ENCODE measurements at places on chromosomes 7 and 10.
A peak's percentile ranks its signal among the peaks of the same experiment; 100 is the strongest.

DNA sequence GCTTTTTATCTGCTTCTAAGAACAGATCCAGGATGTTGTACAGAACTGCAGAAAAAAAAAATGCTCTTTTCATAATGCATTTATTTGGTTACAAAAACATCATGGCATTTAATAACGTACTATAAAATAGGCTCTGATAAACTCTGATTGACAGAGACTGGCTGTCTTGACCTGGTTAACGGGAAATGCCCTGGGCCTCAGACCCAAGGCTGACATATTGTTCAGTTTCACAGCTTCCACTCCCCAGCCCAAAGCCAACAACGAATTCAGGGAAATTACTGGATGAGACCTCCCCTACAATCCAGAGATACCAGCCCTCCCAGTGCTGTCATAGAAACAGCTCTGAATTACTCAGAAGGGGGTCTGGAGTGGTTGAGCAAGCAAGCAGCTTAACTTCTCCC, 260.1 kb downstream of the CREB5 start:
- no peak for DNase-seq

DNA sequence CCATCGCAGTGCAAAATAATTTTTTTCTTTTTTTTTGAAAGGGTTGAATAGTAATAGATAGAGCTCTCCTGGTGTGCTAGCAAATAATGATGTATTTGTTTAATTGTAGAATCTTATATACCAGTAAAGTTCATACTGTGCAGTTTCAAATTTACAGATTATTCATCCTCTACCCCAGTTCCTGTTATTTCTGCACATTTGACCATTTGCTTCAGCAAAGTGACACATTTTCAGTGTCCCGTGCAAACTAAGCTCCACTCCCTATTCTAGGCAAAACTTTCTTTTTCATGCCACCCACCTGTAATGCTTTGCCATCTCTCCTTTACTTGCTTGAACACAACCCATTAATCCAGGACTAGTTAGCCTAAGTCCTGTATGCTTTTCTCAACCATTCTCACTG, 43.0 kb downstream of the SHOC2 start:
- no peak for DNase-seq

- DNase-seq, result no peak
Observed at GRCh38 chr7:40827222-40828085, 692.6 kb downstream of the SUGCT start.

- no peak for DNase-seq
Observed at GRCh38 chr7:41698726-41699125, 4.2 kb downstream of the INHBA start.

GRCh38 chr10:80164596-80164995, 32.1 kb downstream of the PLAC9 start:
- no peak for DNase-seq

GRCh38 chr7:30352169-30352568, 67.8 kb downstream of the ZNRF2 start:
- DNase-seq, result no peak

GRCh38 chr10:46255801-46256747, 30.7 kb upstream of the ANTXRL start:
- peak; percentile 68 for DNase-seq

DNA sequence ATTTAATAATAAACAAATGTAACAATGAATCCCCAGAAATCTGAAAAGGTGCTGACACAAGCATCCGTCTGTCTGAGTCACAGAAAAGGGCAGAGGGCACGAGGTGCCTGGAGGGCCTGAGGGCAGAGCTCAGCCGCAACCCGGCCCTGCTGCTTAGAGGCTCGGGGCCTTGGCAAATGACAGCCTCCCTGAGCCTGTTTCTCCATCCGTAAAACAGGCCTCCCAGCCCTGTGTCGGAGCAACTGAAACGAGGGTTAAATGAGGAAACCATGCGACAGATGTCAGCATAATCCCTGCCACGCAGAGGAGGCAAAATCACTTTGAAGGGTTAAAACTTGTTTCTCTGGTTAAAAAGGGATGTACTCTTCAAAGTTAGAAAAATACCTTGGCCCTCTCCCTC, 24.9 kb downstream of the NUDT1 start:
- no peak for DNase-seq

- no peak for DNase-seq
Observed at GRCh38 chr10:33214174-33214573, 120.3 kb downstream of the NRP1 start.

- DNase-seq, result no peak
Observed at GRCh38 chr10:35420827-35421552, 84.7 kb downstream of the CCNY start.

DNA sequence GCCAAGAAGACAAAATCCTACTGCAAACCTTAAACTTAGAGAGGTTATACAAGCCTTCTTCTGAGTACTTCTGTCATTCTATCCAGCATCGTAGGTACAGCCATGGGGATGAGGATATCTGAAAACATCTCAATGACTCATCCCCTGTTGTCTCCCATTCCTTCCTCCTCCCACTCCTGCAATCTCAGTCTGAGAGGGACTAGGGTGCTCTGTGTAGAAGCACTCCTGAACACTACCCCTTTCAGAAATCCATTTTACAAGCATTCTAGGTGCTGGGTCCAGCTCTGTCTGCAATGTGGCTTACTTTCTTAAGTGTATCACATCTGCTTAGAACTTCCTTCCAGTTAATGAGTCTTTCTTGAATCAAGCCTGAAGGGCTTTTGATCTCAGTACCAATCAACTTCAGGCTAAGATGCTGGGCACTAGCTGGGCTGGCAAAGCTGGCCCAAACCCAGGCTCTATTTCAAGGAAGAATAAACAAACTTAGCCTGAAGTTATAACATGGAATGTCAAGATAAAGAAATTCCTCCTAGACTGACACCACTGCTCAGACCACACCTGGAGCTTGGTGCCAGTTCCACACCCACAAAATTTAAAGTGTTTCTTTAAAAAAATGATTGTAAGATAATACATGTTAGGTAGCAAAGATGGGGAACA, 270.3 kb upstream of the AOAH start:
- DNase-seq, result no peak

GRCh38 chr7:67407392-67408071, 410.9 kb downstream of the TYW1 start:
- no peak for DNase-seq

- DNase-seq, result no peak
Observed at GRCh38 chr10:102542800-102543418, 39.1 kb downstream of the SUFU start.

- DNase-seq, result no peak
Observed at GRCh38 chr7:26159243-26159642, 7.2 kb downstream of the NFE2L3 start.

GRCh38 chr7:123749537-123749857, 694 bp upstream of the WASL start:
- no peak for DNase-seq

DNA sequence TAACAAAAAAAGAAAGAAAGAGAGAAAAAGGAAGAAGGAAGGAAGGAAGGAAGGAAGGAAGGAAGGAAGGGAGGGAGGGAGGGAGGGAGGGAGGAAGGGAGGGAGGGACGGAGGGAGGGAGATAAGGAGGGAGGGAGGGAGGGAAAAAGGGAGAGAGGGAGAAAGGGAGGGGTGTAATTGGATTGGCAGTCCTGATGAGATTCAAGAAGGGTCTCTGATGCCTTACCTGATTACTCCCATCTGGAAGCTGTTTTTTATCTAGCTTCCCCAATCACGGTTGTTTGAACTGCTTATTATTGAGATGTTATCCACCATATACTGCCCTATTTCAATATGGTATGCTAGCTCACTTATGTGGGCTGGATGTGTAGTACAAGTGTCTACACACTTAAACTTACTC, 27.3 kb downstream of the GNG11 start:
- no peak for DNase-seq

GRCh38 chr7:123645516-123645915, 10.2 kb upstream of the LMOD2 start:
- peak; percentile 37 for DNase-seq

GRCh38 chr10:75013007-75013406, 98.4 kb upstream of the SAMD8 start:
- no peak for DNase-seq

GRCh38 chr7:44797329-44798258, 1.1 kb downstream of the PPIA start:
- peak; percentile 74 for DNase-seq

GRCh38 chr10:131897297-131897899, 3.4 kb upstream of the PPP2R2D start:
- no peak for DNase-seq

DNA sequence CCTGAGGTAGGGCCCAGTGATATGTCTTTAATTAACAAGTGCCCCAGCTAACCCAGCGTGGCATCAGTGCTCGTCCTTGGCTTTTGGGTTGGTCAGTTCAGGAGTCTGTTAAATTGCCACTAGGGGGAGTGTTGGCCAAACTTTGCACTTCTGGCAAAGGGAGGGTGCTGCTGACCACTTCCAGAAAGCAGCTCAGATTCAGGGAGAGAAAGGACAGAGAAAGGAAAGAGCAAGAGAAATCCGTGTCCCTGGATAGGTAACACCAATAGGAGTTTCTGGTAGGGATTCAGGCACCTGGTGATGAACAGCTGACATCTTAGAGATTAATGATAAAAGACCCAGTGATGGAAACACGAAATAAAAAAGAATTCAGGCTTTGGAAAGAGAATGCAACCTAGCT, 243.1 kb upstream of the AOAH start:
- peak; percentile 61 for DNase-seq

GRCh38 chr10:110035070-110035921, 27.5 kb downstream of the ADD3 start:
- no peak for DNase-seq

- no peak for DNase-seq
Observed at GRCh38 chr7:90239050-90239449, 5.9 kb upstream of the CFAP69 start.

- DNase-seq, result no peak
Observed at GRCh38 chr7:6178298-6179029, 94.0 kb downstream of the CYTH3 start.

DNA sequence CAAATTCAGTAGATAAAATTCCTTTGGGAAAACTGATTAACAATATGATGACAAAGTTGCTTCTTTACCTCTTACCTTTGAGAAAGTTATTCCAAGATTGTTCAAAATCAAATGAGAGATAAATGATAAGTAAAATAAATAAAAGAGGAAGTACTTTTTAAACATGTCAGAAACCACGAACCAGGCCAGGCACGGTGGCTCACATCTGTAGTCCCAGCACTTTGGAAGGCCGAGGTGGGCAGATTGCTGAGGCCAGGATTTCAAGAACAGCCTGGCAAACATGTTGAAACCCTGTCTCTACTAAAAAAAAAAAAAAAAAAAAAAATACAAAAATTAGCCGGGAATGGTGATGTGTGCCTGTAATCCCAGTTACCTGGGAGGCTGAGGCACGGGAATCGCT, 296.6 kb downstream of the HGF start:
- DNase-seq, result no peak

GRCh38 chr10:50651808-50652207, 28.1 kb upstream of the SGMS1 start:
- no peak for DNase-seq

- DNase-seq, result peak; percentile 93
Observed at GRCh38 chr7:100655908-100656674, at the start of gene ACTL6B. Gene ACTL6B (minus strand): TSS chr7:100656448. CDS start chr7:100656354, 94 bp downstream.
